ENCODE measurements at places on chromosomes 3 and 15.
A peak's percentile ranks its signal among the peaks of the same experiment; 100 is the strongest.

GRCh38 chr3:157029365-157029790, 130.6 kb downstream of the CCNL1 start:
- DNase-seq, result no peak

DNA sequence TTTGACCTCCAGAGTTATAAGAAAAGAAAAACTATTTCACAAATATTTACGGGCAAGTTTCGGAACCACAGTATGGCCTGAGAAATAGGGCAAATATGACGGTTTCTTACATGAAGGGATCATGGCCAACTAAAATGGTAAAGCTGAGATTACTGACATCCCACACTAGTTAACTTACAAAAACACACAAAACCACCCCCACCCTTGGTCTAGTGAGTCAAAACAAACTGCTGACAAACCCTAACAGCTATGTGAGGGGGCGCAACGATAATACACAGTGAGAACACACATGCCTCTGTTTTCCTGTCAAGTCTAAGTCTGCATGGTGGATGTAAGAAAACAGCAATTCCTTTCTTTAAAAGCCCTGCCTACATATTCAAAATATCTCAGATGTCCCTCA, 32.3 kb downstream of the CBLB start:
- no peak for DNase-seq

- DNase-seq, result no peak
Measured at GRCh38 chr3:46733026-46733800, 15.5 kb upstream of the PRSS50 start.

- no peak for DNase-seq
Measured at GRCh38 chr3:42688016-42688415, 2.7 kb downstream of the KLHL40 start.

- peak; percentile 5 for DNase-seq
Measured at GRCh38 chr3:168102735-168103410, 7.1 kb upstream of the GOLIM4 start.

DNA sequence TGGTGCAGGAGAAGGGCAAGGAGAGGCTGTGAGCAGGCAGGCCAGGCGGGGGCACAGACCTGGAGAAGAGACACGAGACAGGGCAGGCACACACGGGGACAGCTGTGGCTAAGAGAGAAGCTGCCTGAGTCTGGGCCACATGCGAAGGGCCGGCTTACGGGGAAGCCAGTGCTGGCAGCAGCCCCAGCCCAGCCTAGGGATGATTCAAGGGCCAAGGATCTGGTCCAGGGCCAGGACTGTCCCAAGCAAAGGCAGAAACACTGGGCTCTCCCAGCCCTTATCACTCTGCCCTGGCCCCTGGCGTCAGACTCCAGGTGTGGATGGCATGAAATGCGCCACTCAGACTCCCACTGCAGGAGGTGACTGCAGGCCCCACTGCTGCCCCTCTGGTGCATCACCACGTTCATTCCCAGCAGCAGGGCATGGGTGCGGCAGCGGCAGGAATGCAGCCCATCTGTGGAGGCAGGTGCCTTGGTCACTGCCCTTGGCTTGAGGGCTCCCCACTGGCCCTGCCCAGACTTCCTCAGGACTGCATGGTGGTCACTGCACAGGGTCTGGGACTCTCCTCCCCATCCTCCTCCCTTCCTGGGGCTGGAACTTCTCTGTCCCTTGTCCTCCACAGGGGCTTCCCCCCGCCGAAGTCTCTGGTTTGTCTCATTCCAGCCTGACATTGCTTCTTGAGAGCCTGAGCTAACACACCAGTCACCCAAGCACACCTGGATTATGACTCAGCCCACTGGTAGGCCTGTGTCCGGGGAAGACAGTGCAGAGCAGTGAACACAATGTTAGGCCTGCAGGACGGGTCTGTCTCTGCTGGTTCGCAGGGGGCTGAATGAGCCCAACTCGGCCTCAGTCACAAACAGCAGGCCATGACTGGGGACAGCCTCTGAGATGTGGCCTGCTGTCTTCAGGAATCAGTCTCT, 69.3 kb downstream of the TBC1D2B start:
- no peak for DNase-seq

GRCh38 chr3:149466192-149466591, 8.3 kb upstream of the TM4SF4 start:
- DNase-seq, result no peak

DNA sequence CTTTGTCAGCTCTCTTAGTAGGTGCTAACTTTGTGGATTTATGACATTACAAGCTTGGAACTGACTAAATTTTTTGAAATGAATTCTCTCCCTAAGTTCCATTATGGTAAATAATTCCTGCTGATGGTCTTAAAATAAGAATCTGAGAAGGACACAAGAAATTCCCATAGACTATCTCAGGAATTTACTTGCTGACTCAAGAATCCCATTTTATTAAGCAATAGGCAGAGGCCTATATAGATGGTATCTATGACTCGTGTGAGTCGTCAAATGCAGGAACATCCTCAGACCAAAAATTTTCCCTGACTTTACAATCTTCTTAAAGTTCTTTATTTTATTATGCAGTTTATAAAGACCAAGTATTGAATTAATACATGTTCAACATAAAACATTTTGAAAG, 30.7 kb upstream of the CBLB start:
- no peak for DNase-seq

GRCh38 chr3:66083784-66084213, 45.1 kb upstream of the MAGI1 start:
- DNase-seq, result no peak

- no peak for DNase-seq
Measured at GRCh38 chr3:138829886-138830510, 4.7 kb downstream of the PIK3CB start.

DNA sequence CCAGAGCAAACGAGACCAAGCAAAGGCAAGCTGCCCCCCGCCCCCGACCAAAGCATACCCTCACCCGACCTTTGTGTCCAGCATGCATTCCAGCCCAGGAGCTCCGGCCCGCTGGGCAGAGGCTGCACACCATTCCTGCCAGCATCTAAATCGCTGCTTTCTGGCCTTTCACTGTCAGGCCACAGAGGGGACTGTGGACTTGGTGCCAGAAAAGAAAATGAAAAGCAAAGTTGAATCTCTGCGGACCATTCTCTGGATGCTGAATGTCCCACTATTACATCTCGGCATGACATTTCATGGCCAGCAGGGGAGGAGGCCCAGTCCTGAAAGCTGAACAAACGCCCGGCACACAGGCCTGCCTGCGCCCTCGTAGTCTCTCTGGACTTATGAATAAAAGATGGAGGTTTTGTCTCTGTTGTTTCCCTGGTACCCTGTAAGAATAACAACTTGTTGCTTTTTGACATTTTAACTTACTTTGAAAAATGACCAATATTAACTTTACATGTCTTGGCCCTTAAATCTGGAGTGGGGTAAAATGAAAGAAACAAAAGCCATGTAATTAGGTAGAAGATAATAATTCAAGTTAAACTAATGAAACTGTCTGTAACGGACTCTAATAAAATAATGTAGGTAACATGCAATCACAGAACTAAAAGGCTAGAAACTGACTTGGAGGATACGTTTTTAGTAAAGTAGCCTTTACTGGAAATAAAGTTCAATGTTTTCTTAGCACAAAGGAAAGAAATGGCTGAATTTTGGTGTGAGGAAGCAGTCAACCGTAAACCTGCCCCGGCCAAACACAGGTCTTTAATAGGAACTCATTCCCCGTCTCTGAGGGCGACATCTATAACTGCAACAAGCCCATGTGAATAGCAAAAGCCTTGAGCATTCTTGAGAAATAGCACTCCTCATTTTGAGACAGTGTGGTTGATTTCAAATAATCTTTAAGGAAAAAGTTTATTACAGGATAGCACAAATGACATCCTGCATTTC, 12.7 kb downstream of the IL17RD start:
- no peak for DNase-seq

GRCh38 chr3:30630238-30631030, 24.0 kb downstream of the TGFBR2 start:
- DNase-seq, result no peak

DNA sequence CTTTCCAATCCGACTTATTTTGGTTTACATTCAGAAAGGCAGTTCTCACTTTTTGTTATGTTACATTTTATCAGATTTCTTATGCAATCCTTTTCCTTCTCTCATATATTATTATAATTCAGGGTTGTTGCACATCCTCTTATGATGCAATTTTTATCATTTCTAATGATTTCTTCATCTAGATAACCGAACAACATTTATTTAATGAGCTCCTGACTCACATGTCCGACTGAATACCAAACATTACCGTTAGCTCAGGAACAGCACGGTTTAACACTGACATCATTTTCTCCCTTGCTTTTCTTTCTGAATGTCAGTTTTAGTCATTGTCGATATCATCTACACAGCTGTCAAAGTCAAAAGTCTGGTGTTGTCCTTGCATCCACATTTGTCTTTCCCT, 199.2 kb downstream of the BCHE start:
- DNase-seq, result no peak

GRCh38 chr3:94256888-94257813, 194.3 kb downstream of the NSUN3 start:
- no peak for DNase-seq

- DNase-seq, result no peak
Measured at GRCh38 chr15:75966073-75966472, 46.2 kb downstream of the NRG4 start.

DNA sequence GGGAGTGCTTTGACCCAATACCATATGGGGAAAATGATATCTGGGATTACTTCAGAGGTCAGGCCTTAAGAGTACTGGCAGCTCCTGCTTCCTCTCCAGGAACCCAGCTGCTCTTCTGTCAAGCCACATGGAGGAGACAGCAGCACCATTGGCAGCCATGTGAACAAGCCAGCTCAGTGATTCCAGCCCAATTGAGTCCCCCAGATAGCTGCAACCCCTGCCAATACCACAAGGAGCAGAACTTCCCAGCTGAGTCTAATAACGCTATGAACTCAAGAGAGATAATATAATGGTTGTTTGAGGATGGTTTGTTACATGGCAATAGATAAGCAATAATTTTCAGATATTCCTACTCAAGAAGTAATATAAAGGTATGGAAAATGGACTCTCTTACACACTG, 126.8 kb upstream of the CPNE4 start:
- no peak for DNase-seq

DNA sequence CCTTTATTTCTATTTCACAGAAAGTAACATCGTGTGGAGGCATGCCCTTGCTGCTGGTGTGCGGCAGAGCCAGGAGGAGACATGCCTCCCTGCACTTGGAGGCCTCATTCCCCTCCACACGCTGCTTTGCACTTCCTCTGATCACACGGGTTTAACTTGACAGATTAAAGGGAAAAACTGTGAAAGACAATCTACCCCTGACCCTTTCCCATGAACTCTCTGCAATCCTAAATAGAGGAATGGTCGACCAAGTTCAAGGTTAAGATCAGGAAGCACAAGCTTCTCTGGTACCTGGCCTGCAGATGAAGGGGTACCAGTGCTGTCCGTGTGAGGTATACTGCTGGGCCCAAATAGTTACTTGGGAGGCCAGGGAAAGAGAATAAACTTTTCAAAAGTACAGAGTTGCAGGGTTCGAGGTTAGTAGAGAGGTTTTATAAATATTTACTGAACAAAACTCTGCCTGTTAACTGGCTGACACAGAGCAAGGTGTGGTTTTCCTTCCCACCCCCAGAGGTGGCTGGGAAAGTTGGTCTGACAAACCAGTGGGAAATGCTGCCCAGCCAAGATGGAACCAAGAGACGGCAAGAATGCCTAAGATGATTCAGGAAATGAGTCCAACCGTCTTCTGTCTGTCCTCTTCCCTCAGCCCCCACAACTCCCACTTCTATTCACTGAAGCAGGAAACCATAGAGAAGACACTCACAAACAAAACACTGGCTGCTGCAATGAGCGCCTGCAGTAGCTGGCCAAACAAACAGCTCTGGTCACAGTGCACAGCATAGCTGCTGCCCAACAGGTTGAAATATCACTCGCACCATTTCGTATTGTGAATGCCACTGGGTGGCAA, 79.6 kb downstream of the IGF2BP2 start:
- DNase-seq, result no peak

DNA sequence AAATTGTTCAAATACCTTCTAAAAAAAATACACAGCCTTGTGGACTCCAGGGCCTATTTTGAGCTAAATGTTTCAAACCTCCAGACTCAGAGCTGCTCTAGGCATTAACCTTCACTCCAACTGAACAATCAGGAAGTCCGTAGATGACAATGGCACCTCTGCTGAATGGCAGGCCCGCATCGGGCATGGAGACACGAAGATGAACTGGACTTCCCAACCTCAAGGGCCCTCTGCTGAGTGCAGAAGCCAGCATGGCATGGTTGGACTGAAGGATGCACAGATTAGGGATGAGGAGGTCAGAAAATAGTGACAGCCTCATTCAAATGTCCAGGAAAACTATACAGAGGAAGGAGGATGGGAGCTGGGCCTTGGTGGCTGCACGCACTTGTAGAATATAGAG, 2.2 kb downstream of the FAM174B start:
- no peak for DNase-seq

- no peak for DNase-seq
Measured at GRCh38 chr3:136236109-136236508, 14.0 kb upstream of the PCCB start.

DNA sequence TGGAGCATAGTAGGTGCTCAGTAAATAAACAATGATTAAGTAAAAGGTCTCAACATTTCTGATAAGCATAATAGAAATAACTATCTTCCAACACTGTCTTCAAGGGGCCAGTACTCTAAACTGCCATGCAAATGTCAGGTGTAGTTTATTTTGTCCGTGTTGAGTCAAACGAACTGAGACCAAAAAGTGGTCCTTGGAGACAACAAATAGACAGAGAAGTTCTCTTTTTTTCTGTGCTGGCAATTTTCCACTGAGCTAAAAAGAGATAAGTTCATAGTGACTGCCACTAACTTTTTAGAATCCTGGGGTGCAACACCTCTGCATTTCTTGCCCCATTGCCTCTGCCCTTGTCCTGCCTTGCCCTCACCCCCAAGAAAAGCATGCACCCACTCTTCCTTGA, 14.7 kb upstream of the MBNL1 start:
- DNase-seq, result no peak

DNA sequence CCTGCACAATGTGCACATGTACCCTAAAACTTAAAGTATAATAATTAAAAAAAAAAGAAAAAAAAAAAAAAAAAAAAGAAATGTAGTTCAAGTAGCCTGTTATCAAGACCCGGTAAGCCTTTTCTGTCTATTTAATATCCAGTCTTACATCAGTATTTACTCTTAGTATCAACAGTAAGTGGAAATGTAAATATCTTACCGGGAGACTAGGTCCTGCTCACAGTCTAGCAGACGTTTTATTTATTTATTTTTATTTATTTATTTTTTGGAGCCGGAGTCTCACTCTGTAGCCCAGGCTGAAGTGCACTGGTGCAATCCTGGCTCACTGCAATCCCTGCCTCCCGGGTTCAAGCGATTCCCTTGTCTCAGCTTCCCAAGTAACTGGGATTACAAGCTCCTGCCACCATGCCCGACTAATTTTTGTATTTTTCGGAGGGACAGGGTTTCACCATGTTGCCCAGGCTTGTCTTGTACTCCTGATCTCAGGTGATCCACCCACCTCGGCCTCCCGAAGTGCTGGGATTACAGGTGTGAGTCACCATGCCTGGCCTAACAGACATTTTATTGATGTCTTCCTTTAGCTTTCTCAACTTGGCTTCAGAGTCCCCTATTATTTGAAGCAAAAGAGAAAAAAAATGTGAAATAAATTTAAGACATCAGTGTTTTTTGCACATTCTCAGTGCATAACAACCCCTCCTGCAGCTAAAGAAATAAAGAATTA, 19.9 kb downstream of the C2CD4B start:
- DNase-seq, result no peak
